ENCODE measurements at places on chromosomes 7 and 10.
A peak's percentile ranks its signal among the peaks of the same experiment; 100 is the strongest.

GRCh38 chr7:151420144-151420543 is 10.3 kb upstream of the WDR86 start:
- DNase-seq = no peak

GRCh38 chr10:78335371-78335690 is 301.7 kb downstream of the RPS24 start:
- no peak for DNase-seq

- no peak for DNase-seq
Observed at GRCh38 chr7:46752881-46753366, 829.0 kb downstream of the TNS3 start.

DNA sequence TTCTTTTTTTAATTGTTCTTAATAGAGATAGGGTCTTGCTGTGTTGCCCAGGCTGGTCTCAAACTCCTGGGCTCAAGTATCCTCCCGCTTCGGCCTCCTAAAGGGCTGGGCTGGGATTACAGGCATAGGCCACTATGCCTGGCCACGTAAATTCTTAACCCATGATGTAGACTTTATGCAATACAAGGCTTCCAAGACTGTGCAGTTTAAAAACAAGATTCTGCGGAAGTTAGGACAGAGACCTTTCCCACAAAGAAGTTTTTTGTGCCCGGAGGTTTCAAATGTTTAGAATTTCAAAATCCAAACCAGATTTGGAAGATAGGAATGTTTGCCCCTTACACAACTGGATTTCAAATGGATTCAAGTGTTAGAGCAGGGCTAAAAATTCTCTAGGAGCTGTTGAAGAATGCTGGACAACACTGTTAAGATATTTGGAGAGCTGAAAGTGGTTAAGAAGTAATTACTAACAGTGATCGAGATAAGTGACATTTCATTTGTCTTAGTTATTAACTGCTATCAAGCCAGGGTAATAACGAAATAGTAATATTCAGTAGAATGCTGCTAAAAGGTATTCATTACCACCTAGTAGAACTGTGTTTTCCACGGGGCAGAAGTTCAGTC is 7.4 kb downstream of the APBB1IP start:
- no peak for DNase-seq

DNA sequence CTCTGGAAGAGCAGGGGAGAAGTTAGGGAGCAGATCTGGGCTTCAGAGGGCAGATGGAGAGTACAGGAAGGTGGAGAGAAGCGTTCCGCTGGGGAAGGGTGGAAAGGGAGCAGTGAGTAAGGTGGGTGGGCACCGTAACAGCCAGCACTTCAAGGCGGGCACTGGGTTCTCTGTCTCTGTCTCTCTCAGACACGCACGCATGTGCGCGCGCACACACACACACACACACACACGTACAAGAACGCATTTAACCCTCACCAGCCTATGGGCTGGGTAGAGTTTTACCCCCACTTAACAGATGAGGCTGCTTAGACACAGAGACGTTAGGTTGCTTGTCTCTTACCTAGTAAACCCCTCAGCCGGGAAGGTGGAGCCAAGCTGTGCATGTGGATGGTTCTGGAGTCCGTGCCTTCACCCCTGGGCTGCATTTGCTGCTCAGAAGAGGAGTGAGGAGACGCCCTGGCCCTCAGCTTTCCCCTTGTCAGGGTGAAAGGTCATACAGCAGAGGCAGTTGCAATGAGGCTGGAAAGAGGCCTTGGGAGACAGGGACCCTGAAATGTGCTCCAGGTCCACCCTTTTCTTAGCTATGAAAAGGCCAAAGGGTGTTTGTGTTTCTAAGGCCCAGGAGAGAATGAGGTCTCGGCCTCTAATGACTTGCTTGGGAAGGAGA is 16.0 kb downstream of the ADCYAP1R1 start:
- no peak for DNase-seq

GRCh38 chr10:641149-642010 is 48.1 kb downstream of the DIP2C start:
- DNase-seq = no peak

DNA sequence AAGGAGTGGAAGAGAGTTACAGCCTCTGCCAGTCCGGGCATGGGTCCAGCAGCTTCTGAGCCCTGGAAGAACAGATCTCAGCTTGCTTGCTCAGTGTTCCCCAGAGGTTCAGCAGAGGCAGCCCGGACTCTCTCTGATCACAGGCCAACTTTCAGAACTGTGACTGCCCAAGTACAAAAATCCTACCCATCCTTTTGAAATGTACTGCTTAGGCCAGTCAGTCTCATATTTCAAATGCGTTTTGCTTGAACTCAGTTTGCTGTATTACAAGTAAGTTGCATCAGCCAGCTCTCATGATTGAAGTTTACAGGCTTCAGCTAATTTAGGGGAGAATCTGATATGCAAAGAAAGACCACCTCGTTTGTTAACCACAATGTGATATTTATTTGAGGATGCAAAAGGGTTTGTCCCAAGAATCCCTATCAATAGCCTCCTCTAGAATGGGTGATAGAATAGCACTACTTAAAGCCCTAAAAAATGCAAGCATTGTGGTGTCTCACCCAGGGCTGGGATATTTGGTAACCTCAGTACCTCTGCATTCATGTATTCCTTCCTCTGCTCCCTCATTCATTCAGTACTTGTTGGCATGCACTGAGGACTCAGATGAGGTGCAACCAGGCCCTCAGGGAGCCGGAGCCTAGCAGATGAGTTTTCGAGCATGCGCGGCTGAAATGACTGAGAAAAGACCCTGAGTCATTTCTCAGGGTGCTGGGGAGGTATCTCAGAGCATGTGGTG is 7.0 kb downstream of the AIMP2 start:
- no peak for DNase-seq

- peak; percentile 36 for DNase-seq
Observed at GRCh38 chr10:3468919-3469638, 296.5 kb upstream of the PITRM1 start.
